Central memory CD4-positive, alpha-beta T cell (primary cell): ENCODE measurements at places on chromosomes 4 and X.

- no peak for DNase-seq
Measured at GRCh38 chr4:107153228-107153627, 117.1 kb upstream of the DKK2 start.

DNA sequence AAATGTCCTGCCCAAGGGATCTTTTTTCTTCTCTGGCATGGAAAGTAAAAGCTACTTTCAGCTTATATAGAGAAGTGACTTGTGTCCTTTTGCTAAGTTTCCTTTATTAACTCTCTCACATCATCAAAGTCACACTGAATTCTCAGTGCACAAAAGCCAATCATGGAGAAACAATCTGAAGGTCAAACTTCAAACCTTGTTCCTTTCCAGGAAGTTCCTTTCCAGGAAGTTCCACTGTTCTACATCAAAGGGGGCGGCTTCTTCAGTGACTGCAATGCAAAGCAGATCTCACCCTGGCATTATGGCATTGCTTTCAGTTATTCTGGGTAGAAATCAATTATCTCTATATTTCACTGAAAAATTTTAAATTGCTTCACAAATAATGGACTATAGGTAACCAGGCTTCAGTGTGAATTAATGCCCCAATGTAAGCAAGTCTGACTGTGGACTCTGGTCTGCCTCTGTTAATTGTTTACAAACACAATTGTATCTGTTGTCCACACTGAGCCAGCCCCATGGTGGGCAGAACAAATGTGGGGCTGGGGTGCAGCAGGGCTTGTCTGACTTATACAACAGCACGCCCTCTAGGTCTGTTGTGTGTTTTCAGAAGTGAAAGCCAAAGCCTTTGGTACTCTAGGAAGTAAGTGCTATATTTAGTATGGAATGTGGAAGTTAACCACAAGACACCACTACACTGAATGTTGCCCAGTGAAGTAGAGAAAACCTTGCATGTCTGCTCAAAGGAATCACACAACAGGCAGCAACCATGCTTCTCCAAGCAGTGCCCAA lies 98.8 kb downstream of the CDS1 start:
- DNase-seq: no peak

GRCh38 chrX:119468551-119469312 lies 488 bp downstream of the SLC25A5 start:
- DNase-seq: peak; percentile 84

DNA sequence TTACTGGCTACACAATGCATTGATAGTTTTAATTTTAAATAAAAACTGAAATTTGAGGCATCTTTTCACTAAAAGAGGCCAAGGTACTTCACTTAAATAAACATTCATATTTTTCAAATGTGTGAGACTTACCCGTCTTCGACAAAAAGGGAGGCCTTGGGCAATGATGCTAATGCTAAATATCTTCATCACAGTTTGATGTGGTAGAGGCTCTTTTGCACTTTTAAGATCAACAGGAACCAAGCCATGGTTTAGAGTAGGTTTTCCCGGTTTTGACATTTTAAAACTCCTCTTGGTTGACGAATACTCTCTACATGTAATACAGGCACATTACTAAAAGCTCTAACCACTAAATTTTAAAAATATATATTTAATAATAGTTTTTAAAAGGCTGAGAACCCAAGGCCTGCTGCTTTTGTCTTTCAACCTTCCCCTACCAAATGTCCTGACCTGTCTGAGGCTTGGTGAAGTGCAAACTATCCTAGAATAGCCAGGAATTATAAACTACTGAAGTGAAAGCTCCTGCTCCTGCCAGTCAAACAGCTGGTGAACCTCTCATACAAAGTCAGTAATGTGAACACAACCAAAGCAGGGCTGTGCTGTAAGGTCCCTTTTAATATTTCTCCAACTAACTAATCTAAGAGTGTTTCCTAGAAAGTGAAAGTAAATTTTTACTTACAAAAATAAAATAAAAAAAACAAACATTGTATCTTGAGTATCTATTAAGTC lies 153.7 kb downstream of the FBXW7 start:
- DNase-seq: peak; percentile 6
